ENCODE measurements at places on chromosomes 2 and 18. TPM values are rescaled to one million over a fixed set of nuclear protein-coding genes. Genes with fewer than 3 reads are reported as not detected.

DNA sequence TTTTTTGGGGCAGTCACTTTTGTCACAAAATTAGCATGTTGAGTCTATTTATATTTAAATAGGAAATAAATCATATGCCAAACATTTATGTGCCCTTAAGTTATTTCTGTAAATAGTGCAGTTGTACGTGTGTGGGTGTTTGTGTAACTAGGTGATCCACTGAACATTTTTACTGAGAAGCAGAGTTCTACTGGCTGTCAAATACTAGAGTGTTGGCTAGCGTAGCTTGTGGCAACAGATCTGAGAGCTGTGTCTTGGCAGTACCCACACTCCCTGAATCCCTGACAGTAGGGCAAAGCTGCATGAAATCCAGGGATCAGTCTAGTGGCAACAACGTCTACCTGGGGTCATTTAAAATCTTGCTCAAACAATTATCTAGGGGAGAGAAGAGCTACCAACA, 273.1 kb upstream of the SLC8A1 start:
- DNase-seq: no peak
- no peaks in the 10 kb centered on the region for H3K27me3 ChIP-seq
- H3K4me1 ChIP-seq: peaks cover 15% of the 10 kb centered on the region
- no peaks in the 10 kb centered on the region for H3K36me3 ChIP-seq
- H3K4me3 ChIP-seq: no peak overlapping the region

- H3K27me3 ChIP-seq: no peaks in the 10 kb centered on the region
- no peaks in the 10 kb centered on the region for H3K36me3 ChIP-seq
- peak overlapping the region; percentile 43 for H3K27ac ChIP-seq
- H3K4me1 ChIP-seq: peaks cover 31% of the 10 kb centered on the region
- peak; percentile 75 for DNase-seq
These were observed 46.7 kb upstream of the LCLAT1 start for GRCh38 chr2:30400151-30400954.

GRCh38 chr2:20516646-20517341, 69.9 kb downstream of the RHOB start:
- H3K27ac ChIP-seq: no peak overlapping the region
- H3K4me3 ChIP-seq: no peak overlapping the region
- peaks cover 19% of the 10 kb centered on the region for H3K4me1 ChIP-seq
- peak; percentile 23 for DNase-seq

GRCh38 chr2:113390124-113390849, 47.2 kb upstream of the ZNG1B start:
- H3K4me3 ChIP-seq: peak overlapping the region; percentile 66
- H3K27ac ChIP-seq: peak overlapping the region; percentile 5
- no peaks in the 10 kb centered on the region for H3K4me1 ChIP-seq

DNA sequence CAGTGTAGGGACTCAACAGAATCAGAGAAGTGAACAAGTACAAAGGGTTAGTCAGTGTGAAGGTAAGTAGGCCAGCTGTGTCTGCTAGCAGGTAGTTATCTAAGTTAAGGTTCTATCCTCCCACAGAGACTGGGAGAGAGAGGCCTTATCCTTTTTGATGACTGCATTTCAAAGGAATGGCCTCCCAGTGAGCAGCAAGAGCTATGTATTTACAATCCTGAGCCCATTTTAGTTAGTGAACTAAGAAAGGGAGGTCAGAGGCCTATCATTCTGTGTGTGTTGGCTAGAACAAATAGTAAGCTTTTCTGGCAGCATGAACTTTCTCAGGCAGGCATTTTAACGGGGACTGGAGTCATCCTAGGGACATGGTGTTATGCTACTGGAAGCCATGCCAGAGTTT, 182.9 kb downstream of the VWC2L start:
- H3K4me3 ChIP-seq: no peak overlapping the region
- H3K27me3 ChIP-seq: no peaks in the 10 kb centered on the region
- DNase-seq: peak; percentile 41
- H3K4me1 ChIP-seq: 0 out of 2 replicates have a peak, but pooled peaks cover 7% of the 10 kb centered on the region

RGPD3 gene
- total RNA-seq: 0.13 TPM

CYS1 gene
- total RNA-seq: 7.1 TPM

CCDC141 gene
- not detected for total RNA-seq

PLCL1 gene
- total RNA-seq: 2.3 TPM

SERPINB3 gene
- not detected for total RNA-seq
